NK-92 treated with Interleukin-12 subunit alpha and Interleukin-12 subunit beta, amount 100 ng/mL, for 24 hours (cell line): ENCODE measurements at places on chromosomes 12 and 14.

DNA sequence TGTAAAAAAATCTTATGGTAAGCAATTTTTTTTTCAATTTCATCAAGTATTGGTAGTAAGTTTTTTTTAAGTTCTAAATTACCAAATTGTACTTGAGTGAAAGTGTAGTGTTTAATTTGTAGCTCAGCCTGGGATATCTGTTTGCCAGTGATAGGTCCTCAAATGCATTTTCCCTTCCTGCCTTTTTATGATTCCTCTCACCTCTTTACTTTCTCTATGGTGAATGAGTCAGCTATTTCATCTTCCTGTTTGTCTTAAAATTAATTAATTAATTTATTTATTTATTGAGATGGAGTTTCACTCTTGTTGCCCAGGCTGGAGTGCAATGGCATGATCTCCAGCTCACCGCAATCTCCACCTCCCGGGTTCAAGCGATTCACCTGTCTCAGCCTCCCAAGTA lies 10.6 kb downstream of the SRP54 start:
- DNase-seq: no peak

GRCh38 chr14:33103489-33103888 lies 164.8 kb downstream of the NPAS3 start:
- DNase-seq: no peak

GRCh38 chr14:62988967-62989366 lies 56.3 kb downstream of the KCNH5 start:
- DNase-seq: no peak

GRCh38 chr12:130127532-130127911 lies 34.7 kb upstream of the FZD10 start:
- no peak for DNase-seq

GRCh38 chr14:55739967-55740648 lies 160.1 kb downstream of the KTN1 start:
- DNase-seq: no peak

DNA sequence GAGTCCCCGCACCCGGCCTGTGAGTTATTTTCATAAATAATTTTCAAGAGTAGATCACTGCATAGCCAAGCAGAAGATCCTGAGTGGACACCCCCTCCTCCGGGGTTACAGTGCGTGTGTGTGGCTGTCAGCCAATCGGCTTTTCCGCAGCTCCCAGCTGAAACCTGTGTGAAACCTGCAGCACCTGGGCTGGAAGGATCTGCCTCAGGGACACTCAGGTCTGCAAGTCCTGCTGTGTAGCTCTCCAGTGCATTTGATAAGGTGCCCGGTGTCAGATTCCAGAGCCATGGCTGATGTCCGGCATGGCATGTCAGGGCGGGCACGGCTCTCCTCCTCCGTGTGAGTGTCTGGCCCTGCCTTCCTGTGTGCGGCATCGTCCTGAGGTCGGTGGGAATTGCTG lies 124.8 kb downstream of the GLT1D1 start:
- DNase-seq: no peak

GRCh38 chr12:98408681-98409080 lies 106.7 kb upstream of the TMPO start:
- DNase-seq: no peak

DNA sequence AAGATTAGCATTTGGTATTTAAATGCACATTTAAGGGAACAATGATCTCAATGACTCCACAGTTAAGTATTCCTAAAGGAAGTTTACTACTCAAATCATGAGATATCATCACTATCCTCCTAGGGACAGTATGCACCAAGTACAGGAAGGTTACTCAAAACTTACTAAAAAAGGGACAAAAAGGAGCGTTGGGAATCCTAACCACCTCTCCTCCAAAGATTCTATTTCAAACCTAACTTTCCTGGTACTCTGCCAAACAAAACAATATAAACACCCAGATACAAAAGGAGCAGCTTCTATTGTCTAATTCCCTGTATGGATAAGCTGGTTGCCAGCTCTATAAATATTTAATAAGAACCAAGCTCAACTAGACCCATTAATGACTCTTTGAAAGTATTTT lies 377.7 kb downstream of the NUAK1 start:
- DNase-seq: no peak
